ENCODE measurements at places on chromosomes 12 and 14. TPM values are rescaled to one million over a fixed set of nuclear protein-coding genes. Genes with fewer than 3 reads are reported as not detected.
A peak's percentile ranks its signal among the peaks of the same experiment; 100 is the strongest.

DNA sequence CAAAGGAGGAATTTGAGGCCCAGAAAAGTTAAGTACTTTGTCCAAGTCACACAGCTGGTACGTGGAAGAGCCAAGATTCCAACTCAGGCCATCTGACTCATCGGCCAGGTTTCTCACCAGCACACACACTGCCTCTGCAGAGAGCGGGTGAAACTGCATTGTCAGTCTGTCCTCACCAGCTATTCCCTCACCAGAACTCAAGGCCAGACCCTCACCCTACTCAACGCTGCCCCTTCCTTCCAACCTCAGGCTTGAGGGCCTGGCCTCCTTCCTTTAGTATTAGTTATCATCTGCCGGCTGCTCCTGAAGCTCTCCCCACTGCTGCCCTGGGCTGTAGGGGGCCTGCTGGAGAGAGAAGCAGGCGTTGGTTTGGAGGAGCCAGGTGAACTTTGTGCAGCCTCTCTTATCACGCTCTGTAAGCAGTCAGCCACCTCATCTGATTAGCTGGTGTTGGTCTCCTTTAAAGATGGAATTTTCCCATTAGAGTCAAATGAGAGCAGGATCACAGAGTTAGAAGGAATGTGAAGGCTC lies 16.6 kb upstream of the PLEK2 start:
- DNase-seq, result no peak

The P2RX2 gene
- total RNA-seq, result not detected

The MOK gene
- total RNA-seq, result 12.9 TPM

The KRT82 gene
- total RNA-seq, result not detected

DNA sequence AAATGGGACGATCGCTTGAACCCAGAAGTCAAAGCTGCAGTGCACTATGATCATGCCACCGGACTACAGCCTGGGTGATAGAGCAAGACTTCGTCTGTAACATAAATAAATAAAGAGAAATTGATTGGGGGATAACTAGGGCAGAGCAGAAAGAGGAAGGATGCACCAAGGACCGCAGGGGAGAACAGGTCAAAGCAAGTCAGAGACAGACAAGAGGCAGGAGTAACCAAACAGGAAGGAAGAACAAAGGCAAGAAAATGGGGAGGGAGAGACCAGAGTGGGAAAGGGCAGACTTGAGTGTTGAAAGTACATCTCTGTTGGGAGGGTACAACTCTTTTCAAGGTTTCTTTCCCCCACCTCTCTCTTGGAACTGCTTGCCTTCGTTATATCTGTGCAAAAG lies 50.8 kb upstream of the ELK3 start:
- DNase-seq, result peak; percentile 45

- DNase-seq, result no peak
Measured at GRCh38 chr14:99853206-99853605, 60.0 kb downstream of the EML1 start.

- DNase-seq, result no peak
Measured at GRCh38 chr12:132638541-132639408, 20.2 kb downstream of the P2RX2 start.

DNA sequence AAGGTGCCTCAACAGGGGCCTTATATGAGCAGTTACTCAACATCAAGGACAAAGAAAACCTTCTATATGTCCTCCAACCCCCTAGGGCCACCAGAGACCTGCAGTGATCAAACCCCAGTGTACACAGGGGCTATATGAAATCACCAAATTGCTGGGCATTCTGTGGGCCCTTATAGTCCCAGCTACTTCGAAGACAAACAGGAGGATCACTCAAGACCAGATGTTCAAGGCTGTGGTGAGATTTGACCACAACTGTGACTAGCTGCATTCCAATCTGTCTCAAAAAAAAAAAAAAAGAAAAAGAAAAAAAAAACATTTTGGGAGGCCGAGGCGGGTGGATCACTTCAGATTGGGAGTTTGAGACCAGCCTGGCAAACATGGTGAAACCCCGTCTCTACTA lies 51.0 kb upstream of the PRB2 start:
- DNase-seq, result no peak

GRCh38 chr12:110282956-110283817 lies 2.1 kb downstream of the ATP2A2 start:
- DNase-seq, result no peak

- DNase-seq, result no peak
Measured at GRCh38 chr12:129605666-129606065, 298.2 kb downstream of the TMEM132D start.

The HOXC4 gene
- under 0.01 TPM for total RNA-seq

DNA sequence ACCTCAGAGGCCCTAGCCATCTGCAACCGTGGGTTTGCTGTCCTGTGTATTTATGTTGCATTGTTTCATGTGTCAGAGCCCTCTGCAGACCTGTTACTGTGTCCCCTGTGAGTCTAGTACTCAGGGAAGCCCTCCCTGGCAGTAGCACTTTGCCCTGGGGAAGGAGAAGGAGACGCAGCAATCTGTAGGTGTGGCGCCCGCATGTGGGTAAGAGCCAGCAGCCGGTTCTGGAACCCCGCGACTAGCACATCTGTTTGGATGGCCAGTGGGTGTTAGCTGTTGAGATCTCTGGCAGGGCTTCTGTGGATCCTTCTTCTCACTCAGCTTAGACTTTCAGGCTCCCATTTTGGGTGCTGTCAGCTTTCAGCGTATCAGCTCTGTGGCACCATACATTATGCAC lies 57.0 kb downstream of the TECPR2 start:
- no peak for DNase-seq

DNA sequence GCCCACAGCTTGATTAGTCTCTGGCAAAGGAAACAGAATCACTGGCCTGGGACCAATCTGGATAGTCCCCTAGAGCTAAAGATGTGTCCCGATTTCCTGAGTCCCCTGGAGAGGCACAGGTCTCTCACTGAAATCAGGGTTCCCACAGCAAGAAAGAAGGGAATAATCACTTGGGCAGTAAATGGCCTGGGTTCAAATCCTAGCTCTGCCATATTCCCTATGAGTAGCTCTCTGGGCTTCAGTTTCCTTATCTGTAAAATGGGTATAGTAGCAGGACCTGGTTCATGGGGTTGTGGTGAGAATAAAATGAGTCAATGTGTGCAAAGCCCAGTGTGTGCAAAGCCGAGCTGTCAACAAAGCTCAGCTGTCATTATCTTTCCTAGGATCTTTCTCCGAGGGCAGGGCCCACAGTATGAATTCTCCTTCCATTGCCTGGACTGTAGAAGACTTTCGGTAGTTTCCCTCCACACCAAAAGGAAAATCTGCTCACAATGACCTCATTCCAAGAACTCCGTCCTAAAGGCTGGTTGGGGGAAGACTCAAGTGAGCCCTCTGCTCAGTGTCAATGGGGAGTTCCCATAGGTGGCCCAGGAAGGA lies 12.6 kb upstream of the NCOR2 start:
- DNase-seq, result no peak

- DNase-seq, result no peak
Measured at GRCh38 chr12:89311703-89312293, 40.5 kb downstream of the DUSP6 start.

GRCh38 chr12:953776-954175 lies 4.3 kb upstream of the RAD52 start:
- DNase-seq, result no peak

- DNase-seq, result no peak
Measured at GRCh38 chr12:26128168-26128567, 3.3 kb upstream of the BHLHE41 start.

GRCh38 chr14:66078006-66078405 lies 408.2 kb upstream of the CCDC196 start:
- no peak for DNase-seq

DNA sequence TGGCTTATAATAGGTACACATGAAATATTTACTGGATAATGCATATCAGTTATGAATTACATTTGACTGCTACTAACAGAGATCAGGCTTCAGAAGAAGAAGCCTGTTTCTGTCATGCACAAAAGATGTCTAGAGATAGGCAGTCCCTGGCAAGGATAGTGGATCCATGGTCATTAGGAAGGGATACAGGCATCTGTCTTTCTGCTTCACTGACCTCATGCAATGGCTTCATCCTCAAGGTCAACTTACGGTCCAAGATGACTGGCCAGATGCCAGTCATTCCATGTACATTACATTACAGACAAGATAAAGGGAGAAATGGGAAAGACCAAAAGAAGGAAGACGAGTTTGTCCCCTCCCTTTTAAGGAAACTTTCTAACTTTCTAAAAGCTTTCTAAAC lies 94.0 kb downstream of the NUAK1 start:
- DNase-seq, result no peak

GRCh38 chr14:41799817-41800216 lies 193.1 kb downstream of the LRFN5 start:
- DNase-seq, result no peak

The WNT5B gene
- 1.1 TPM for total RNA-seq

- no peak for DNase-seq
Measured at GRCh38 chr12:47213396-47213795, 133.6 kb upstream of the AMIGO2 start.
